Kidney epithelial cell (primary cell): ENCODE measurements at places on chromosomes 1 and 21.

GRCh38 chr1:109225711-109226445 is 12.2 kb downstream of the SARS1 start:
- DNase-seq: no peak

- DNase-seq: no peak
Observed at GRCh38 chr1:4298361-4299083, 355.9 kb upstream of the AJAP1 start.

DNA sequence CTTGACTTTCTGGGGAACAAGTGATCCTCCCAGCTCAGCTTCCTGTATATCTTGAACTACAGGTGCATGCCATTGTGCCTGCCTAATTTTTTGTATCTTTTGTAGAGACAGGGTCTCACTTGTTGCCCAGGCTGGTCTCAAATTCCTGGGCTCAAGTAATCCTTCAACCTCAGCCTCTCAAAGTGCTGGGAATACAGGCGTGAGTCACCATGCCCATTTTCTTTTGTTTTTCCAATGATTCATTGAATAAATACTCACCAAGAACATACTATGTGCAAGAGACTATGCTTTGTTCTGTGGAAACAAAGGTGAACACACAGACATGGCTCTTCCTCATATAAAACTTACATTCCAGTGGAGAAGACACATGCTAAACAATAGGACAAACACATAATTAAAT is 407.8 kb upstream of the DAB1 start:
- DNase-seq: peak; percentile 80

GRCh38 chr1:201357211-201357610 is 20.3 kb downstream of the TNNT2 start:
- DNase-seq: no peak

- no peak for DNase-seq
Observed at GRCh38 chr1:74010206-74010605, 187.8 kb downstream of the LRRIQ3 start.

DNA sequence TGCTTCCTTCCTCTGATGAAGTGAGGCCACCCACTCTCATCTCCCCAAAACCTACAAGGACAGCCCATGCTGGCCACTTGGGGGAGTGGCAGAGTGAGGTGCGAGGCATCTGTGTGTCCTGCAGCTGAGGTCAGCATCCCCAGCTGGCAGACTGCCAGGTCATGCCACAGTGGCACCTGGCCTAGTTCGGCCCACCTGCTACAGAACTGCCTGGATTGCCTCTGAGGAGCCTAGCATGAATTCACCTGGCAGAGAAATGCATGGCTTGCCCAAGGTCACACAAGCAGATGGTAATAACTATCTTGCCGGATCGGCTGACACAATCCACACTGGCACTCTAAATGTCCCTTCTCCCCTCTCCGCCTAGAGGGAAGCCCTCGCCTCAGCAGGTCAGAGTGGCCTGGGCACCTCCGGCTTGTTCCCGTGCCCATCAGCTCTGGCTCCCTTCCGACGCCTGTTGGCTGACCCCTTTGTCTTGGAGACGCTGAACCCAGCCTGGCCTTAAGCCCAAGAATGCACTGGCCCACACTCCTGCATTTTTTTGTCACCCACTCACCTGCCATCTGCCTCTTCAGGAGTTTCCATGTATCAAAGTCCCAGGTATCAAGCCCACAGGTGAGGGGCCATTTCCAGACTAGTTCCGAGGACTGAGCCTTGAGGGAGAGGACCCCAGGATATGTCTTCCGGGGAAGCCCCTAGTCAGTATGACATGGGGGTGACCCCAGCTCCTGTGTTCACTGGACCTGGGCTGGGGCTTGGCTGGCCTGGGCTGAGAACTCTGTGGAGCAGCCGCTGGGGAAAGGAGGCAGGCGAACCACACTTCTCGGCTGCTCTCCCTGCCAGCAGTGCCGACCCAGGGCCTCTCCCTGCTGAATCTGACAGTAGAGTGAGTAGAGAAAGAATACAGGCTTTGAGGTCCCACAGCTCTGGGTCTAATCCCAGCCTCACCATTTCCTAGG is 21.7 kb downstream of the ECE1 start:
- no peak for DNase-seq

DNA sequence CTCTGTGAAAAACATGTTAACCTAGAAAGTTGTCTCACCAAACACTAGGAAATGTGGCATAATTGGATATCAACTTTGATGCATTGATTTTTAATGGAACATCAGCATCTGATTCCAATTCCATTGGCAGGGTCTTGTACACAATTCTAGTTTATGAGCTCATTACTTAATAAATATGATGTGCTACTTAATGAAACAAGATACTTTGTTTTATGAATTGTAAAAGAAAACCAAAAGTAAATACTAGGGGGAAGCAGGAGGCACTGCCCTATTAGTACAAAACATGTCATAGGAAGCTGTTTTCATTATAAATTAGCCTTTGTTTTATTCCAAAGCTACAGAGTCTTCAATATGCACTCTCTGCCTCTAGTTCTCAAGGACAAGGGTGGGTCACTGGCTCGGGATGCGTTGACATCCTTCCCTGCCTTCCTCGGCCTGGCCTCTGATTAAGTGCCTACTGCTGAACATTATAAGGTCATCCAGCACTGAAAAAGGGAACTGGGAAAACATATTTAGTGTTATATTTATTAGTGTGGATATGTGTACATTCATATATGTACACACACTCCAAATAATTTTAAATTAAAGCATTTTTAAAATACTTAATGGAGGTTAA is 185.2 kb downstream of the USH2A start:
- no peak for DNase-seq

DNA sequence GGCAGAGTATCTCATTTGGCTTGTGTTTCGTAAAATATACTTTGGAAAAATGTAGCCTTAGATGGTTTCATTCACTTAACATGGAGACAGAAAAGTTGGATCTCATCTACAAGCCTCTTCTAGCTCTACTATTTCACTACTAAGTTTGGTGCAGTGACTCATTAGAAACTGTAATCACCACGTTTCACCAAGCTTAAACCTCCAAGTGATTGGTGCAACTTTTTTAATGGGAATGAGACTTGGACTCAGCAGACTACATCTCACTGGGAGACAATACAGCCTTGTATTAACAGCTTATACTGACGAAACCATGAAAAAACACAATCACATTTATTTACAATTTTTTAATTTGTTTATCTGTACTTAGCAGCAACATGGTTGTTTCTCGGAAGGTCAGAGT is 29.9 kb upstream of the NRIP1 start:
- DNase-seq: no peak

DNA sequence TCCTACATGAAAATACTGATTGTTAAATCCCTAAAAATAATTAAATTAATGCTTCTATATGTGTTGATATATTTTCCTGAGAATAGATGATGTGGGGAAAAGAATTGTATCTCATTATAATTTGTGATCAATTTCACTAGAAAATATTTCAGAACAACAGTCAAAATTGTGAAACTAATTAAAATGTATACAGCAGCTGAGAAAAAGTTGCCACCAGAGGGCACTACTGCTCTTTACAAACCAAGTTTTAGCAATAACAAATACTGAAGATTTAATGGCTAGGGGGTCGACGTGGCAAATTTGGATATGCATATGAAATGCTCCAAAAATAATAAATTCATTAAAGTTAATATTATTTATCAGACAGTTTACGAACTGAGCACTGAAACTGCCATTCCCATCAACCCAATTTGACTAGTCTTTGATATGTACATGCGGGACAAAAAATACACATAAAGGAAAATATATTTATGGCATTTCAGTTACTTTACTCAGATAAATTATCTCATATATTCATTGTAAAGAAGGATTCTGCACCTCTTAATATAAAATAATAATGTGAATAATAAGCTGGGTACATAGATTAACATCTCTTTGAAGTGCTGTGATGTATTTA is 96.3 kb upstream of the TMPRSS15 start:
- DNase-seq: no peak

- DNase-seq: no peak
Observed at GRCh38 chr1:167276969-167277368, 56.3 kb downstream of the POU2F1 start.

DNA sequence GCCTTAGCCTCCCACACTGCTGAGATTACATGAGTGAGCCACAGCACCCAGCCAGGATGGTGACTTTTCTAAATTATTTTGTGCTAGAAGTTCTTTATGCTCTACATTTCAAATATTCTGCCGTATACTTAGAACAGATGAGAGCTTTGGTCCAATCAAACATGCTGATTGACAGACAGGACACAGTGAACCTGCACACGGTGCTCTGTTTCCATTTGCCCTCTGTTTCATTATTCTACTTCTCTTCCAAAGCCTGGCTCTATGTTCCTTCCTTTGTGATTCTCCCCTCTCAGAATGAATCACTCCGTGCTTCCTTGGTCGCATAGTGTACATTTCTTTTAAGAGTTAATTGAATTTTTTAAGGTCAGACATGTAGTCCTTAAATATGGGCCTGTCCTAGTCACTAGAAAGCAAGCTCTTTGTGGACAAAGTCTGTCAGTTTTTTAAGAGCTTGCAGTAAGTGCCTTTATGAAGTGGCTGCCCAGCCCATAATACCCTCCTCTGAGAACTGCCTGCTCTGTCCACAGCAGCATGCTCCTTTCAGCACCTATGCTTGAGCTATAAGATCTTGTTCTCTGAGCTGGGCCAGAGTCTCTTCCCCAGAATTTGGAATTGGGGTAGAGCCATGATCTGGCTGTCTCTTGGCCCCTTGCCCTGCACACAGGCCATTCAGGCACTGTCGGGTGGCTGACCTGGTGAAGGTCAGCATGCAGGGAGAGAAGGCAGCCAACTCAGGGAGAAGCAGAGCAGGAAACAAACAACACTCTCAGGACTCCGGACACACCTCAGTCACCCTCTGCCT is 66.8 kb upstream of the SLC44A3 start:
- DNase-seq: no peak

DNA sequence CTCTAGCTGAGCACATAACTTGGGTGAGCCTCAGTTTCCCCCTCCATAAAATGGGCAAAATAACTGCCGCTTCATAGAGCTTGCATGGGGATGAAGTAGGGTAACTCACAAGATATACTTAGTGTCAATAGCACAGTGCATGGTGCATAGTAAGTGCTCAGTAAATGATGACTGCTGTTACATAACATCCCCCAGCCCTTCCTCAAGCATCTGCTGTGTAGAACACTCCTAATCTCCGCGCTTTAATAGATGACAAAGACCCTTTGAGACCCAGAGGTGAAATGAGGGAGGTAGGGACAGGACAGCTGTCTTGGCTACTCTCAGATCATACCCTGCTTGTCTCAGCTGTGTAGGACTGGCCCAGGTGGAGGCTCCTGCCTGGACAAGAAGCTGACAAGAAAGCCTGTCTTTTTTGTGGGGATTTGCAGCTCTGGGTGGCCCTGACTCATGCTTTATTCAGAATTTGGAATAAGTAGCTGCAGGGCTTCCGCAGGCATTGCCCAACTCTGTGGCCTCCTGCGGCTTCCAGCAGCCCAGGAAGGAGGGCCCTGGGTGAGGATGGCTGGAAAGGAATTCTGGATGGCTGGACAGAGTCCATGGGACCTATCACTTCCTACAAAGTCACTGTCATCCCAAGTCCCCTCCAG is 20.7 kb upstream of the PADI4 start:
- DNase-seq: no peak

- no peak for DNase-seq
Observed at GRCh38 chr1:17181781-17182464, 23.0 kb upstream of the PADI1 start.

- no peak for DNase-seq
Observed at GRCh38 chr1:156359973-156360372, 9.0 kb upstream of the RHBG start.

DNA sequence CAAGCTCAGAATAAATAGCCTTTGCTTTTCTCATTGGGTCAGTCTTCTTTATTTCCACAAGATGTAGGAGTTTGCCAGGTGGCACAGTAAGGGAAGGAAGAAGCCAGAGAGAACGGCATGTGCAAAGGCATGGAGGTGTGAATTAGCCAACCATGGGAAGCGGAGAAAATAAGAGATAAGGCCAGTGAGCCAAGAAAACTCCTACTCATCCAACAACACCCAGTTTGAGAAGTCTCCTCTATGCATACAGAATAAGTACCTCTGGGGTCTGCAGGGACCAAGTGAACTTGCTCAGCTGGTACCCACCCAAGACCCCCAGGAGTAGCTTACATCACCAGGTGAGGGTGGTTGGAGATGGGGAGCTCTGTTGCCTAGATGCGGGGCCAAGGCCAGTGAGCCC is 66.7 kb downstream of the TAS1R2 start:
- DNase-seq: no peak

DNA sequence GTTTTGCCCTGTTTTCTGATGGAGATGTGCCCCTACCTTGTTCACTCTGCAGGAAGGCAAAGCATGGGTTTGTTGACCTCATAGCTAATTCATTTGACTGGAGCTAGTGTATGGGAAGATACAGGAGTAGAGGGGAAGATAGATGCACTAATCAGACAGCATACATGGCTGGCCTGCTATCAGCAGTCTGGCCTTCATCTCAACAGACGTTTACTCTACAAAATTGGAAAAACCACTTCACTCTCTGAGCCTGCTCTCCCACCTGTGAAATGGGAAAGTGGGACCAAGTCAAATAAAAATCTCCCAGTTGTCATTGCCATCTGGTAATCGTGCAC is 235.2 kb upstream of the RAB4A start:
- no peak for DNase-seq

GRCh38 chr1:43383449-43383848 is 6.2 kb downstream of the MED8 start:
- no peak for DNase-seq

DNA sequence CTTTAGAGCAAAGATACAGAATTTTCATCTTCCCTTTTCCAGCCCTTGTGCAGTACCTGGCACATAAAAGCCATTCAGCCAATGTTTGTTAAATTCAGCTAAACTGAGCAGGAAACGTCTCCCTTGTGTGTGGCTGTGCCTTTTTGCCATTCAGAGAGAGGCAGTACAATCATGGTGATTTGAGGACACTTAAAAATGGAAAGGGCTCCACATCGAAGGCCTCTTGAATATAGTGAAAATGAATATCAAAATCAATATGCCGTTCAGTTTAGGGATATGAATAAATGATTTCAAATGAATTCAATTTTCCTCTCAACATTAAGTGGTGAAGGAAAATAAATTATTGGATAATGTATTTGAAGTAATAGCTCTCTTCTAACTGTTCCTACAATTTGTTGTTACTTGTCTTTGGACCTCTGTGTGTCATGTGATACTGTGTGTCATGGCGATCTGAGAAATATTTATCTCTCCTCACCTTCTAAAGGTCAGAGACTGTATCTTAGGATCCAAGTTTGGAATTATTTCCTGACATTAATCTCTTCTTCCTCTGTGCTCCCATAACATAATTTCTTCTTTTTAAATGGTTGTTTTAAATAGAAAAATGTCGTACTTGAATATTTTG is 355.6 kb upstream of the ST6GALNAC5 start:
- DNase-seq: no peak

- no peak for DNase-seq
Observed at GRCh38 chr1:3483801-3484444, 29.5 kb downstream of the ARHGEF16 start.

GRCh38 chr1:39722495-39722894 is 16.2 kb upstream of the PPIE start:
- no peak for DNase-seq
